ENCODE measurements at places on chromosomes 5 and 9.

- no peak for DNase-seq
Observed at GRCh38 chr5:137218896-137219295, 280.2 kb downstream of the SPOCK1 start.

GRCh38 chr5:9192266-9192665, 353.6 kb downstream of the SEMA5A start:
- DNase-seq, result no peak

DNA sequence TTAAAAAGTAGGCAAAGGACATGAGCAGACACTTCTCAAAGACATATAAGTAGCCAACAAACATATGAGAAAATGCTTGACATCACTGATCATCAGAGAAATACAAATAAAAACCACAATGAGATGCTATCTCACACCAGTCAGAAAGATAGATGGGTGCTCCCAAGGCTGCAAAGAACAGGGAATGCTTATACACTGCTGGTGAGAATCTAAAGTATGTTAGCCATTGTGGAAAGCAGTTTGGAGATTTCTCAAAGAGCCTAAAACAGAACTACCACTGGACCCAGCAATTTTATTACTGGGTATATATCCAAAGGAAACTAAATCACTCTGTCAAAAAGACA, 154.2 kb downstream of the NDUFS4 start:
- no peak for DNase-seq

DNA sequence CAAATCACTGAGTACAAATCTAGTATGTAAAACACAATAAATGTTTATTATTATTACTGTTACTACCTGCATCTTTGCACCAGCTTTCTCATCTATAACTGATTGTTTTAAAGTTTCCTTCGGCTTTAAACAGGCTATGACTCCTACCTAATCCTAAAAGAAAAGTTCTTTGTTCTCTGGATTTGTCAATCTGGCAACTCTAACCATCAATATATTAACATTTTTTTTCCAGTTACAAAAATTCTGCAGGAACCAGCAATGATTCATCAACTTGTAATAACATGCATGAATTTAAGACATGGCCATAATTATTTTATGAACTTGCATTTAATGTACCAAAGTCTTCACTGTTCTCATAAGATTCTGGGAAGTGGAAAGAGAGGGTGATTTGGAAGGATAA, 228.5 kb downstream of the PIK3R1 start:
- no peak for DNase-seq

- no peak for DNase-seq
Observed at GRCh38 chr5:149002761-149003689, 59.8 kb downstream of the SH3TC2 start.

Measured in left lung (tissue), 14 donors.